ENCODE measurements at places on chromosomes 4 and X. TPM values are rescaled to one million over a fixed set of nuclear protein-coding genes. Genes with fewer than 3 reads are reported as not detected.

The IDS gene
- 34.2 TPM for total RNA-seq

The CHRDL1 gene
- total RNA-seq = 1.4 TPM

The TLR10 gene
- total RNA-seq = not detected

The SPOCK3 gene
- not detected for total RNA-seq

The CSAG3 gene
- total RNA-seq = not detected

The RENBP gene
- 3.7 TPM for total RNA-seq

The HHIP gene
- total RNA-seq = 4.5 TPM

The H2BW2 gene
- total RNA-seq = not detected

The FAM13A gene
- 27.4 TPM for total RNA-seq

The LINC00632 gene
- 7.3 TPM for total RNA-seq

The CITED1 gene
- 2.0 TPM for total RNA-seq

The P2RY4 gene
- total RNA-seq = 0.39 TPM
